ENCODE measurements at places on chromosomes 16 and 17. TPM values are rescaled to one million over a fixed set of nuclear protein-coding genes. Genes with fewer than 3 reads are reported as not detected.

GRCh38 chr16:21116148-21116693 lies 34.4 kb downstream of the DNAH3 start:
- peak overlapping the region; percentile 15 for H3K4me3 ChIP-seq
- H3K36me3 ChIP-seq = no peaks in the 10 kb centered on the region
- peaks cover 5% of the 10 kb centered on the region for H3K4me1 ChIP-seq
- H3K27ac ChIP-seq = no peak overlapping the region
- DNase-seq = no peak

DNA sequence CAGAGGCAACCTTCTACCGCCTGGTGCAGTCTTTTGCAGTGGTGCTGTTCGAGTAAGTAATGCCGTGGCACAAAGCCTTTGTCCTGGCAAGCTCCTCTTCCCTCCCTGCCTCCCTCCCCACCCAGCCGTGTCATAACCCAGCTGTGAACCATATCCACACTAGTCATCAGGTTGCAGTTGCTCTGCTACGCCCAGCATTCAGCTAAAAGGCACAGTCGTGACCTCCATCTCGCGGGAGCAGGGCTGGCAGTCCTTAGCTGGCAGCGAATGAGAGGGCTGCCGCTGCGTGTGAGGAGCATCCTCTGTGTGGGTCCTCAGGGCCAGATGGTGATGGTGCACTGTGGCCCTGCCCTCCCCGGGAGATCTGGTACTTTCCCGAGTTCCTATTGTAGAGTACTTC lies 39.3 kb downstream of the CIBAR2 start:
- no peak overlapping the region for H3K4me3 ChIP-seq
- DNase-seq = no peak
- H3K27ac ChIP-seq = no peak overlapping the region
- H3K27me3 ChIP-seq = no peaks in the 10 kb centered on the region
- no peaks in the 10 kb centered on the region for H3K4me1 ChIP-seq

DNA sequence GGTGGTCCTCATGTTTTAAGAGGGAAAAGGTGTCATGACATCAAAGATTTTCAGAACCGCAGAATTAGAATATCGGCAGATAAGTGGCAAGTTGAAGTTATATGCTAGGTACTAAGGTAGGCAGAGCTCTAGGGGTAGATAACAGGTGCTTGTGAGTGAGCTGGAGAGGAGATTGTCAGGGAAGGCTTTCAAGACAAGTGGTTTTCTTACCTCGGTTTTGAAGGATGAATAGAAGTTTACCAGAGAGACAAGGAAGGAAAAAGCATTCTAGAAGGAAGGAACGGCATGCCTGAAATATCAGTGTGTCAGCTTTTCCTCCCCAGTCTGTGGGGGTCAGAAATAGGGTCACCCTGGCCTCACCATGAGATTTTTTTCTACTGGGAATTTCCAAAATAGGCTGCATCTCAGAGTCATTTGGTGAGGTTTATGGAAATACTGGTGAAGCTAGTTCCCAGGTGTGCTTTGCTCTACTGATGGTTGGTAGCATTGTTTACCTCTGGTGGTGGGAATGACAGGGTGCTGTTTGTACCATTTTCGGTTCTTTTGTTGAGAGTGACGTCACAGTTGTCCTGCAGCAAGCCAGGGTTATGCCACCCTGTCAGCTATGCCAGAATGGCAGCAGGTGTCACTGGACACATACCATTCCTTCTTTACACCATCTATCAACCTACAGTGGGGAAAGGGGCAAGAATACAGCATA lies 112.5 kb downstream of the MSI2 start:
- no peaks in the 10 kb centered on the region for H3K36me3 ChIP-seq
- no peak for DNase-seq
- H3K4me3 ChIP-seq = no peak overlapping the region
- no peaks in the 10 kb centered on the region for H3K4me1 ChIP-seq
- no peak overlapping the region for H3K27ac ChIP-seq

DNA sequence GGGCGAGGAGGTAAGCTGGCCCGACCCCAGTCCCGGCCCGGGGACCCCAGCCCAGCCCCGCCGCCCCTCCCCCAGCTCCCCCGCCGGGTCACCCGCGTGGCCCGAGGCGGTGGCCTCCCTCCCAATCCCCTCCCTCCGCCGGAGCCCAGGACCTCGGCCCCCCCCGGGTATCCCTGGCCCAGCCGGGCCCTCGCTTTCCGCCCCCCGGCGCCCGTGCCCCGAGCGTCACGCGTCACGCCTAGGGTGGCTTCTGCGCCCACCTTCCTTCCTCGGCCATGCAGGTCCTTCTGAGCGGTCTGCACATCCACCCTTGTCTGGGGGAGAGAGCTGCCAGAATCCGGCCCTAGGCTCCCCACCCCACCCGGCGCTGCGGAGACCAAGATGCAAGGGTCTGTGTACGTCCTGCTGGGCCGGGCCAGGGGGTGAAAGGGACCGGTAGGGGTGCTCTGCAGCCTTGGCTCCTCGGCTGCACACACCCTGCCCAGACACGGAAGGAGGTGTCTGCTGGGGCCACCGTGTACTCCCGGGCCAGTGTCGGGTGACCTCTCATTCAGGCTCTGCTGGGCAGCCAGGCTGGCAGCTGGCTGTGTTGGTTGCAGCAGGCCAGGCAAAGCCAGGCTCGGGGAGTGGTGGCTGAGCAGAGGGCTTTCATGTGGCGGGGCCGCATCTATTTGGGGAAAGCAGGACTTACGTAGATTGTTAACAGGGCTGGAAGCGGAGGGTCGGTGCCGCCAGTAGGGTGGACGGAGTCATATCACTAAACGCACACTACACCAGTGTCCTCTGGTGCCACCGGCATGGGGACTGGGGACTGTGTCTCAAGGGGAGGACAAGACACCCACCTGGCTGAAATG lies 754 bp downstream of the RAB11FIP4 start:
- DNase-seq = no peak
- H3K4me3 ChIP-seq = no peak overlapping the region
- H3K27ac ChIP-seq = no peak overlapping the region
- no peaks in the 10 kb centered on the region for H3K36me3 ChIP-seq
- H3K27me3 ChIP-seq = peaks cover 24% of the 10 kb centered on the region

GRCh38 chr17:67441052-67441895 lies 64.2 kb downstream of the PITPNC1 start:
- DNase-seq = peak; percentile 64
- peaks cover 92% of the 10 kb centered on the region for H3K4me1 ChIP-seq
- peak overlapping the region; percentile 86 for H3K27ac ChIP-seq
- H3K36me3 ChIP-seq = no peaks in the 10 kb centered on the region
- H3K27me3 ChIP-seq = no peaks in the 10 kb centered on the region
- peak overlapping the region; percentile 67 for H3K4me3 ChIP-seq

- DNase-seq = no peak
- no peaks in the 10 kb centered on the region for H3K27me3 ChIP-seq
- no peaks in the 10 kb centered on the region for H3K36me3 ChIP-seq
Observed at GRCh38 chr16:10951026-10951425, 6.7 kb downstream of the CLEC16A start.

DNA sequence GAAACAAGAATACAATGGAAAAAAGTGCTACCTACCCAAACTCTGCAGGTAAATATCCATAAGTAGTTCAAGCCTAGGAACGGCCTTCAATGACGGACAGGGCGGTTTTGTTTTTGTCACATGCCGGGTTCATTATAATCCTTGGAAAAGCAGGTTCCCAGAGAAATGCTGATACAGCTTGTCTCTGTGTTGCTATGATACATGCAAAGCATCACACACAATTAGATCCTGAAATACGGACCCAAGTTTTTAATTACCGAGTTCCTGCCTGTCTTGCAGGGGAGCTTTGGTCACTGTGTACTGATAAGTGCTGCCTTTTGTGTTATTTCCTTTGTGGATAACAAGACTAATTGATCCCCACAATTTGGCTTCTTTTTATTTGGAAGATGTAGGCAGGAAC lies 217.4 kb downstream of the HAPSTR1 start:
- no peak for DNase-seq
- no peaks in the 10 kb centered on the region for H3K36me3 ChIP-seq
- H3K4me3 ChIP-seq = no peak overlapping the region

DNA sequence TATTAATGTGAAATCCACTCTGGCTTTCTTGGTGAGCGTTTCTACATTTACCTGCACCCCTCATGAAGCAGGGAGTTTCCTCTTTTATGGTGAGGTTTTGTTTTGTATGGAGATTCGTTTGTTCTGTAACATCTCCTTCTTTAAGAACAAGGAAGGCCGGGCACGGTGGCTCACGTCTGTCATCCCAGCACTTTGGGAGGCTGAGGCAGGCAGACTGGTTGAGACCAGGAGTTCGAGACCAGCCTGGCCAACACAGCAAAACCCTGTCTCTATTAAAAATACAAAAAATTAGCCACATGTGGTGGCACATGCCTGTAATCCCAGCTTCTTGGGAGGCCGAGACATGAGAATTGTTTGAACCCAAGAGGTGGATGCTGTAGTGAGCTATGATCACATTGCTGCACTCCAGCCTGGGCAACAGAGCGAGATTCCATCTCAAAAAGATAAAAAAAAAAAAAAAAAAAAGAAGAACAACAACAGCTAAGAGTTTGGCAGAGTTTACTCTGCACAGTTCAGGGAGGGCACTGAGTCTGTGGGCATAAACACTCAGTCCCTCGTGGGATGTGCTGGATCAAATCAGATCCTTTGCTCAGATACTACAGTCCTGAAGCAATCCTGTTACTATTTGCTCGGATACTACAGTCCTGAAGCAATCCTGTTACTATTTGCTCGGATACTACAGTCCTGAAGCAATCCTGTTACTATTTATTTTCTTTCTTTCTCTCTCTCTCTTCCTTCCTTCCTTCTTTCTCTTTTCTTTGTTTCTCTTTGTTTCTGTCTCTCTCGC lies 28.9 kb downstream of the ADCY9 start:
- DNase-seq = no peak
- peaks cover 6% of the 10 kb centered on the region for H3K4me1 ChIP-seq
- H3K27me3 ChIP-seq = no peaks in the 10 kb centered on the region
- no peak overlapping the region for H3K4me3 ChIP-seq
- no peaks in the 10 kb centered on the region for H3K36me3 ChIP-seq
- H3K27ac ChIP-seq = no peak overlapping the region

DNA sequence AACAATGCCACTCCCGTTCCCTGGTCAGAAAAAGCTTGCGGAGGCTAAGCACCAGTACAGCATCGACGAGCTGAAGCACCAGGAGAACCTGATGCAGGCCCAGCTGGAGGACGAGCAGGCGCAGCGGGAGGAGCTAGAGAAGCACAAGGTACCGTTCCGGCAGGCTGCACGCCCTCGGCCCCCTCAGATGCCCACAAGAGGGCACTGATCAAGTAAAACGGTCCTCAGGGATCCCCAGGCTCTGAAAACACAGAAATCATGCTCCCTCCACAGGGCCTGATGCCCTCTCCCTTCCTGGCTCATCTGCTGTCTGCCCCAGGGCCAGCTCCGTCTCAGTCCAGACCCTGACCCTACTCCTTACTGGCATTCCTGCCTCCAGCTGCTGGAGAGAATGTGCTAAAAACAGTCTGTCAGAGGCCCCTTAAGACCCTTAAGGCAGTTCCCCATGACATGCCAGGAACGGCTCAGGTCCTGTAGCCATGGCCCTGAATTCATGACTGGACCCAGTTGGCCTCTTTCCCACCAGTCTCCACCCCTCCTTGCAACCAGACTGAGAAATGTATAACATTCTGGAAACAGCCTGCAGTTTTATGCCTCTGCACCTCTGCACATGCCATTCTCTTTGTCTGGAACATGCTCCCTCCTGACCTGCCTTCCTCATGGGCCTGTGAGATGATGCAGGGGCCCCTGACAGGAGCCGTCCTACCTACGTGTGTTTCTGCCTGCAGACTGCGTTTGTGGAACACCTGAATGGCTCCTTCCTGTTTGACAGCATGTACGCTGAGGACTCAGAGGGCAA lies 21.8 kb downstream of the DRC3 start:
- no peak overlapping the region for H3K4me3 ChIP-seq
- H3K4me1 ChIP-seq = no peaks in the 10 kb centered on the region
- no peaks in the 10 kb centered on the region for H3K36me3 ChIP-seq
- no peak for DNase-seq
- H3K27ac ChIP-seq = no peak overlapping the region
- H3K27me3 ChIP-seq = no peaks in the 10 kb centered on the region

- no peak overlapping the region for H3K27ac ChIP-seq
- DNase-seq = no peak
- H3K36me3 ChIP-seq = peaks cover 4% of the 10 kb centered on the region
- H3K4me1 ChIP-seq = peaks cover 1% of the 10 kb centered on the region
Observed at GRCh38 chr17:58312021-58312630, 16.5 kb downstream of the TSPOAP1 start.

DNA sequence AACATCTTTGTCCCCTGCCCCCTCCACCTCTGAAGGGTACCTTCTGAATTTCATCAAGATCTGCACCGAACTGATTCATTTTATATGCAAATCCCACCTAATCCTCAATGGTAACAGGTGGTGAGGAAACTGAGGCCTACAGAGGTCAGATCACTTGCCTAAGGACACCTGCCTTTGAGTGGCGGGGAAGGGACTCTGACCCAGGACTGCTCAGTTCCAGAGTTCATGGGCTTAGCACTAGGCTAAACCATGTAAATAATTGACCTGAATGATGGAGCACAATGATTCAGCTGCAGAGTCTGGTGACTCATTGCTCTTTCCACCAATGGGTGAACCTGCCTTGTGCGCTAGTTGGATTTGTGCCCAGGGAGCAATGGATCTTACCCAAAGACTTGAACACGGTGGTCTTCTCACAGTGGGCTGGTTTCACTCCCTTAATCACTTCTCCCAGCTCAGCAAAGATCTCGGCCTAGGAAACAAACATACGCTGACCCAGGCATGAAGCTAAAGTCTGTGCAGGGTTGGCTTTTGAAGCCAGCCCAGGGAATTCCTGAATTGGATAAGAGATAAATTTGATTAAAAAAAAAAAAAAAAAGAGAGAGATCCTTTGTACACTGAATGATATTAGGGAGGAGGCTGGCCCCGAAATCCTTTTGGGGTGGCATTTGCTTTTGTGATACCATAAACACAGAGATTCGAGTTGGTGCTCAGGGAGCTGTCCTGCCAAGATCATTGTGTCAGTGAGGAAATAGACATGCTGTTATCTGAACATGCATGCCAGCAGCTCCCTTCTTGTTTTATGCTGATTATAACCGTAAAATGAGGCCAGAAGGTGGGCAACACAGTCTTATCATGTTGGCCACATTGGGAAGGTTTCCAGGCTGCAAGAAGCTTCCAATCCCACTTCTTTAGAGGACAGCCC lies 17.0 kb downstream of the CRYM start:
- H3K36me3 ChIP-seq = no peaks in the 10 kb centered on the region
- DNase-seq = no peak
- no peaks in the 10 kb centered on the region for H3K27me3 ChIP-seq
- H3K27ac ChIP-seq = peak overlapping the region; percentile 31
- H3K4me1 ChIP-seq = no peaks in the 10 kb centered on the region
- H3K4me3 ChIP-seq = no peak overlapping the region

DNA sequence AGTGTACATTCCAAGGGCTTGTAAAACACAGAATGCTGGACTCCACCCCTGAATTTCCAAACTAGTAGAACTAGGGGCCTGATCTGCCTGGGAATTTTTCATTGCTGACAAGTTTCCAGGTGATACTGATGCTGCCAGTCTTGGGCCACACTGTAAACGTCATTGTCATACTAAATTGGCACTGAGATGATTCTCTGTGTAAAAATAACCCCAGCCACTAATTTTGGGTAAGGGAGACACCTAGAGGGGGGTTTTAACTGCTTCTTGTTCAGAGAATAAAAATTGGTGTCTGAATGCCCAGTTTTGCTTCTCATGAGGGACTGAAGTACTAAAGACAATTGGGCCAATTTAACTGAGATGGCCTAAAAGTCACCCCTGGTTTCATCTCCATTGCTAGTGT lies 5.0 kb upstream of the CDH13 start:
- H3K4me1 ChIP-seq = no peaks in the 10 kb centered on the region
- no peak overlapping the region for H3K27ac ChIP-seq
- no peaks in the 10 kb centered on the region for H3K27me3 ChIP-seq
- H3K4me3 ChIP-seq = no peak overlapping the region
- no peaks in the 10 kb centered on the region for H3K36me3 ChIP-seq
- no peak for DNase-seq

The AHSP gene
- not detected for total RNA-seq

The HOXB1 gene
- not detected for total RNA-seq

The ORC6 gene
- total RNA-seq = 56.9 TPM

Measured in CD8-positive, alpha-beta memory T cell (primary cell).